ENCODE measurements at places on chromosomes 7 and 10.

GRCh38 chr7:128044064-128044463 lies 12.8 kb upstream of the LRRC4 start:
- no peak for DNase-seq

- DNase-seq = no peak
Observed at GRCh38 chr10:93462371-93462770, 19.8 kb downstream of the MYOF start.

- DNase-seq = no peak
Observed at GRCh38 chr7:69736126-69736810, 138.0 kb downstream of the AUTS2 start.

DNA sequence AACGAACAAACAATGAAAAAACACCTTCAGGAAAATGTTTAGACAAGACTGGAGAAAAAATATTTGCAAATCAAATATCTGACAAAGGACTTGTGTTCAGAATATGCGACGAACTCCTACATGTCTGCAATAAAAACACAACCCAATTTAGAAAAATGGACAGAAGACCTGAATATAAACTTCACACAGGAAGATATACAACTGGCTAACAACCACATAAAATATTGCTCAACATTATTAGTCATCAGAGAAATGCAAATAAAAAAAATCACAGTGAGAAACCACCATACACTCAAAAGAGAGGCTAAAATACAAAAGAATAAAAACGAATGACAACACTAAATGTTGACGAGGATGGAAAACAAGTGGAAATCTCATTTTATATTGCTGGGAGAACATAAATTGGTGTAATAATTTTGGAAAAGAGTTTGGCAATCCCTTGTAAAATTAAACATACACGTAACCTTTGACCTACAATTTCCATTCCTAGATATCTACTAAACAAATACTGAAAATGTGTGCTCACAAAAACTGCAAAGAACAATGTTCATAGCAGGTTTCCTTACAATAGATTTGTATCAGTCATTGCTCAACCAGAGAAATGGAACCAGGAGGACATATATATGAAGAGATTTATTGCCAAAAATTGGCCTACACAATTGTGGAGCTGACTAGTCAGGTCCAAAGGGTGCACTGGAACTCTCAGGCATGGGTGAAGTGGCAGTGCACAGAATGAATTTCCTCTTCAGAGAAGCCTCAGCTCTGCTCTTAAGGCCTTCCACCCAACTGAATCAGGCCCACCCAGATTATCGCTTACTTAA lies 82.9 kb upstream of the OGDHL start:
- no peak for DNase-seq

All from erythroblast (primary cell).